ENCODE measurements at places on chromosomes 16 and 17.

GRCh38 chr17:45666641-45667040 is 117.5 kb upstream of the CRHR1 start:
- DNase-seq: no peak

GRCh38 chr17:55577687-55578086 is 66.4 kb upstream of the SMIM36 start:
- no peak for DNase-seq

GRCh38 chr16:16021988-16022682 is 72.7 kb downstream of the ABCC1 start:
- peak; percentile 4 for DNase-seq

- DNase-seq: no peak
Observed at GRCh38 chr17:71033336-71033735, 864.0 kb downstream of the KCNJ2 start.

DNA sequence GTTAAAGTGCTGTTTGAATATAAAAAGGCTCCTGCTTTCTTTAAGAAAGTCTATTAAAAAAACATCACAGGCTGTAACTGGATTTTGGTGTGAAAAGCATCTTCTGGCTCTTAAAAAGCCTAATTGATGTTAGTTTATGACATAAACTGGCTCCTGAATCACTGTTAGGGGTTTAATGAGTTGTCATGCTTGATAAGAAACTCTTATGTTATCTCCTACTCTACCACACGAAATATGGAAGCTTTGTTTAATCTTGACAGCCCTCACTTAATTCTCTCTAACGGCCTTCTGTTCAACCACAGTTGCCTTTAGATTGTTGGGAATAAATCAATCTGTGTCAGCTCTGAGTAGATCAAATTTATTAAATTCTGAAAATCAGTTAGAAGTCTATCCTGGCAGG is 51.5 kb downstream of the CPPED1 start:
- DNase-seq: no peak

DNA sequence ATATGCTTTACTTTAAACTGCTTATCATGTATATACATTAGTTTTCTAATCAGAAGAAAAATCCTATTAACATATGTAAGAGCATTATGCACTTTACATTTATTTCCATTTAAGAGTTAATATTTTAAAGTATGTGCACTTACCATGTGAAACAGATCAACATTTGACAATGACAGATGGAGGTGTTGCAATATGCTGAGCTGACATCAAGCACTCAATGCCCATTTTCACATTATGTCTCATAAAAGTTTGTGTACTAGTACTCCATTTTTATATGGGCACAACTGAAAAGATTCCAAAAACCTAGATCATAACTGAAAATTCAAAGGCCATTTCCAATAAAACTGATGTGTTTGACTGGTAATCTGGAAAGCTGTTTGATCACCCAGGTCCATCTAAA is 420.9 kb upstream of the SOX9 start:
- DNase-seq: no peak

- no peak for DNase-seq
Observed at GRCh38 chr16:11473728-11474127, 113.0 kb downstream of the LITAF start.

GRCh38 chr16:4982056-4982867 is 24.1 kb downstream of the SEC14L5 start:
- DNase-seq: peak; percentile 35

DNA sequence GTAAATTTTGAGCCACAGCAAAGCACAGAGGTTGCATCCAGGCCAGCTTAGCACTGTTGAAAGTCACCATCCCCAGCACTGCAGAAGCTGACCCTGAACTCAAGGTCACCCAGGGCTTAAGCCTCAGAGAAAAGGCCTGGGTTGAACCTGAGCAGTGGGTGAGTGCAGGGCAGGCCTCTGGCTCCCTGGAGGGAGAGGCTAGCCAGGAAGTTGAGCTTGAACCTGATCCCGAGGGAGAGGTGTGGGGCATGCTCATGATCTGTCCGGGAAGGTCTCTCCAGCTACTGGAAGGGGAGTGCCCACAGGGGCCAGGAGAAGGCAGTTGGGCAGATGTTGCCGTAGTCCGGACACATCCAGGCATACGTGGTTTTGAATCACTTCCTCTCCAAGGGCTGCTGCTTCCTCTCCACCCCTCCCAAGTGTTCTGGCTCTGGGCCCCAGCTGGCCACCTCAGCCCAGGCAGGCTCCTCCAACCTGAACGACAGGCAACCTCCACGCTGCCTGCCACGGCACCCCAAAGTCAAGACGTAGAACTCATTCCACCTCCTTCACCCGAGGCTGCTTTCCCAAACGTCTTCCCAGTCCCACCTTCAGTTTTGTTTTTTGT is 18.4 kb downstream of the CARHSP1 start:
- no peak for DNase-seq

GRCh38 chr17:61469474-61469873 is 17.3 kb downstream of the TBX4 start:
- no peak for DNase-seq

DNA sequence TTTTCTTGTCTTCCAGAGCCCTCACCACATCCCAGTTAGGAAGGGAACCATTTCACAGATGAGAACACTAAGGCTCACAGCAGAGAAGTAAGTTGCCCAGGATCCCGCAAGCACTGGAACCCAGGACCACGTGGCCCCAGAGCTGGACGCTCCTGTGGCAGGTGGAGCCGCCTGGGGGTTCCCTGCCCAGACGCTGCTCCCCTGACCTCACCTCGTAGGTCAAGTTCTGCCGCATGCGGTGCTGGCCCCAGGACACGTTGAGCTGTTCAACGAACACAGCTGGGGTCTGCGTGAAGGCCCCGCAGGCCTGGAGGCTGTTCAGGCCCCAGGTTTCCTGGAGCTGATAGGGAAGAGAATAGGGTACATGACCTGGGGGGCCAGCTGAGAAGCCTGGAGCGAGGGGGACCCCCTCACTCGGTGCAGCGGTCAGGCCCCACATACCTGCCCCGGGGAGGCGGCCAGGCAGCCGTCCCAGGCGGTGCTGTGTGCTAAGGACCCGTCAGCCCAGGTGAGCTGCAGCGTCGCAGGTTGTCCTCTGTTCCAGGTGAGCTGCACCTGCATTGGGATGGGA is 54.1 kb downstream of the RMI2 start:
- DNase-seq: no peak

DNA sequence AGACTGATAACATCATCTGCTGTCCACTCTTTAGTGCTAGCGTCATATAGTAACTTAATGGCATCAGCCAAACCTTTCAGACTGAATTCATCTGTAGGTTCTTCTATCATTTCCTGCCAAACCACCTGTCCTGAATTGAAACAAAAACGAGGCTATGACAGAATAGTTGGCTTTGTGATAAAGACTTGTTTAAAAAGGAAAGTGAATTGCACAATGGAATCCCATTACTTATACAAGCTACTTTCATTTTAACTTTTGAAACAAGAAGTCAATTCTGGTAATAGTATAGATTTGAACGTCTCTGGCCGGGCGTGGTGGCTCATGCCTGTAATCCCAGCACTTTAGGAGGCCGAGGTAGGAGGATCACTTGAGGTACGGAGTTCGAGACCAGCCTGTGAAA is 18.2 kb downstream of the LASP1NB start:
- no peak for DNase-seq

DNA sequence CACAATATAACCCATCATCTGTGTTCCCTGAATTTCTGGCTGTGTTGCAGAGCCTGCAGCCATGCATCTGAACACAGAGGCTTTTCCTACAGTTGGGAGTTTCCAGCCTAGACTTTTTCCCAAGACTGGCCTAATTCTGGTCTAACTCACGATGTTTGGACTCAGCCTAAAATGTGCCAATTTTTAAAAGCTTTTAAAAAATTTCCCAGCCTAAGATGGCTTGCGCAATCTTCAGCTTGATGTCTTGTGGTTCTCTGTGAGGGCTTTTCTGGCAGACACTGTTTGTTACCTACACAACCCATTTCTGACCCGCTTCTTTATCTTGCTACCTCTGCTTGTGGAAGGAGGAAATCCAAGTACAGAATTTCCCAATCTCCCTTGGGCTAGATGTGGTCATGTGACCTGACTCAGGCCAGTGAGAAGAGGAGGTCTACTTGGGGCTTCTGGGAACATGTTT is 72.7 kb upstream of the GAS7 start:
- no peak for DNase-seq

DNA sequence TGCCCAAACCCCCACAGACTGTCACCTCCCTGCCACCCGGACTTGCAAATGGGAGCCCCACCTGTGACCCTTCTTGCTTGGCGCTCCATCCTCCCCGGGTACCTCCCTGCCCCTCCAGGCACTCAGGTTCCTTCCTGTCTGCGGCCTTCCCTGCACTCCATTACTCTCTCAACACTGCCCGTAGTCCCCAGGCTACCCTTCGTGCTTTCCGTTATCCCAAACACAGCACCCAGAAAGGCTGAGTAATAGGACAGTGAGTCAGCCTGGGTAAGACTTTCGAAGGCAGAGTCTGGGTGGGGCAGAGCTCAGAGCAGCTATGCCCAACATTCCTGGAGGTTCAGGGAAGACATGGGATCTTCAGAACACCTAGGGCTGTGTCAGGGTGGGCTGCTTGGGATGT is 16.6 kb upstream of the C16orf74 start:
- no peak for DNase-seq

- no peak for DNase-seq
Observed at GRCh38 chr16:24681793-24682192, 47.7 kb upstream of the TNRC6A start.

- DNase-seq: no peak
Observed at GRCh38 chr16:57392694-57393093, 11.9 kb upstream of the CCL17 start.

- DNase-seq: no peak
Observed at GRCh38 chr16:56998861-56999260, 9.5 kb downstream of the NLRC5 start.

DNA sequence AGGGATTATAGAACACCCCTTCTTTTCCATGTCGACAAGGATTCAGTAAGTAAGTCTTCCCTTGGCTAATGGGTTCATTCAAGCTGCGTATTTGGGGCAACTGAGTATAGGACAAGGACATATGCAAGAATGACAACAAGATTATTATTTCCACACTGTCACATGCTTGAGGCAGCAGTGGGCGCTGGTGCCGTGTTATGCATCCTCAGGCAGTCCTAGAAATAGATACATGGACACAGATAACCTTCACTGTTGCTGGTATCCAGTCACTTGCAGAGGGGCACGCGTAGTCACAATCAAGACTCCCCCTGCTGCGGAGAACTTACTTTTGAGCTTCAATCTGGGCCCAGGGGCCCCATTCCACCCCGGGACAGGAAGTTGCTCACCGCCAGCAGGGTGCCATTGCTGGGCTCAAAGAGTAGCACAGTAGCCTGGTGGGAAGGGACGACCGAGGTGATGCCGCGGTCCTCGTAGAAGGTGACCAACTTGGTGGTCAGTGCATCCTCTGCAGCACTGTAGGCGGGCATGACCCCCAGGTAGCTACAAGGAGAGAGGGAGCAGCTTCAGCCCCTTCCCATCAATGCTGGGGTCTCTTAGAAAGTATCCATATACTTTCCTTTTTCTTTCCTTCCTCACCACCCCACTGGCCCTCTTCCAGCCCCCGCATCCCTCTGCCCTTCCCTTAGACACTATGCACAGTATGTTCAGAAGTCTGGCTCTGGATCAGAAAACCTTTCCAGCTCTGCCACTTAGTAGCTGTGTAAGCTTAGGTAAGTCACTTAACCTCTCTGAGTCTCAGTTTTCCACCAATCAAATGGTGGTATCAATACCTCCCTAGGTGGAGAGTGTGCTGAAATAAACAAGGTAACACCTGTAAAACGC is 804 bp downstream of the CRYM start:
- DNase-seq: no peak

DNA sequence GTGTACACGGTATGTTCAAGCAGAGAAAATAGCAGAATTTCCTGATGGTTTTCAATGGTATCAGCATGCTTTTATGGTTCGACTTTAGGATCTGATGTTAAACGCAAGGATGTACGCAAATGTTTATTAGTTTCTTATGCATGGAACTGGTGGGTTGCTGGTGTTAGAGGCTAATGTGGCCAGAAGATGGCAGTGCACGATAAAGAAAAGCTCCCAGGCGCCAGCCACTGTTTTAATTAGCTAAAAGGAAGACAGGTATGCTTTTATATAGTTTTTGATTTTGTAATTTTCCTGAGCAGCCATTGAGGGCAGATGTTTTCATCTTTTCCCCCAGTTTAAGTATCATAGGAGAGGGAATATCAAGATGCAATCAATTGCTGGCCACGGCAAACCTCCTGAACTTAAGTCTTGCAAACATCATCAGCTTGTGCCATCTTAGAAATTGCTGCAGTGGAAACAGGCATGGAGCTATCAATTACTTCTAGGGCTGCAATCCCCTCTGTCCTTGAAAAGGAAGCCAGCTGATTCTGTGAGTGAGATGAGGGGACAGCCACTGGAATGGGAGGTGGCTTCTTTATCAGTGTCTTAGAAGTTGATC is 648.5 kb upstream of the RBFOX1 start:
- DNase-seq: peak; percentile 10

DNA sequence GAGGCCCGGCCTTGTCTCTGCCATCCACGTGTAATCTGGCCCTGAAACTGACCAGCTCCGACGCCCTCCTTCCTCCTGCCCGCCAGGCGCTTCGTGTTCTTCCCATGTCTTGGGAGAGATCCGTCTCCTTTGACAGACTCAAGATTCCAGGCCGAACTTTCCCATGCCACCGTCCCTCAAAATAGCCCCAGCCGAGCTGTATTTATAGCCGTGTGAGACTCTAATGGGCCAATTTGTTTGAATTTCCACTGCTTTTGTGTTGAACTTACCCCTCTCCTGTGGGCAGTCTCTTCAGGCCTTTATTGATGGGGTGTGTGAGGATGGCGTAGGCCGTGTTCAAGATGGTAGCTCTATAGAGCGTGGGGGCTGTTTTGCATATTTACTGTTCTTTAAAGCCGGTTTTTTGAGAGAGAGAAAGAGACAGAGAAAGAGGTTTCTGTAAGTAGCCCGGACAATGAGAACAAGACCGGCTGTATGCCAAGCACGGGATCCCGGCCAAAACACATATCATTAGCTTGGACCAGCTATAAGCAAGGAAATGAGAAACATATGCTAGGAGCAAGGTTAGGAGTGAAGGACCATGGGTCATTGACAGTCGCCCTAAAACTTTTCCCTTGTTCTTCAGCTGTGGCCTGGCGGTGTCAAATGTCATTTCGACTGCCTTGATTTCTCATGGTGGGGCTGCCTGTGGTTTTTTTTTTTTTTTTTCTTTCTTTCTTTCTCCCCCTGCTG is 124.5 kb upstream of the ZFHX3 start:
- no peak for DNase-seq

DNA sequence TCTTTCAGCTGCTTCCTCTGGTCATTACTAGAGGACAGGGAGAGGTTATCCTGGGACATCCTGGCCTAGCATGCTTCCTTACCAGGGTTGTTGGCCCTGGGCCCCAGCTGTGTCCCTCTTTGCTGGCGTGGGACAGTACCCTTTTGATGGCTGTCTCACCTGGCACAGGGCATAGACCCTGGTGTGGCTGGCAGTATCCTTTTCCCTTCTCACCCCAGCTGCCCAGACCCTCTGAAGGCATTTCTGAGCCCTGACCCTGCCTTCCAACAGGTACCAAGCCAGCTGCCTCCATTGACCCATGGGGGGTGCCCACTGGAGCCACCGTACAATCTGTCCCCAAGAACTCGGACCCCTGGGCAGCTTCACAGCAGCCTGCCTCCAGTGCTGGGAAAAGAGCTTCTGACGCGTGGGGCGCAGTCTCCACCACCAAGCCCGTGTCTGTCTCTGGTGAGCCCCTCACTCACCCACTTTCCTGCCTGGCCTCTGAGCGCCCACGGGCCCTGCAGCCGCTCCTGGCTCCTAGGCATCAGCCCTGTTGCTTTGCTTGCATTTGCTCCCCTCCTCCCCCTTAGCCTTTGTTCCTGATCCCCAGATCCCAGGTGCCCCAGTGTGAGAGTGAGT is 34.0 kb downstream of the B9D1 start:
- DNase-seq: no peak

GRCh38 chr17:58331815-58332777 is 3.5 kb upstream of the TSPOAP1 start:
- DNase-seq: peak; percentile 12

- no peak for DNase-seq
Observed at GRCh38 chr16:70777973-70778406, 23.0 kb downstream of the VAC14 start.

All from substantia nigra (tissue), 51 donors.